ENCODE measurements at places on chromosomes 7 and 10. TPM values are rescaled to one million over a fixed set of nuclear protein-coding genes. Genes with fewer than 3 reads are reported as not detected.

DNA sequence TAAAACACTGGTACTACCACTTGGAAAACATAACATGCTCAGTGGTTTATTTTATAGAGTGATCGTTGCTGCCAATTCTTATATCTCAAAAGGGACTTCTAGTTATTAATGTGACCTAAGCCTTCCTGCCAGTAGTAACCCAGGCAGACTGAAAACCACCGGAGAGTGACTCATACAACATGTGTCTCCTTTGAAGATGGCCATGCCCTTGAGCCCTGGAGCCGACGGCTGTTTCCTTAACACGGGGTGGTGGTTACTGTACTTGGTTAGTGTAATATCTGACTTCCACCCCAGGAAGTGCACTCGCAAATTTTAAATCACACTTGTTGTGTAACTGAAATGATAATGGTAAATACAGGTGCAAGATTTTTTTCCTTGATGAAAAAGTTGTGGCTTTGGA lies 30.5 kb downstream of the JAKMIP3 start:
- DNase-seq = no peak

- peak; percentile 52 for DNase-seq
These were observed 19.3 kb downstream of the OR6B1 start for GRCh38 chr7:144019457-144019856.

GRCh38 chr10:117964536-117964935 lies 82.2 kb downstream of the RAB11FIP2 start:
- DNase-seq = peak; percentile 14

ZKSCAN5 gene
- total RNA-seq = 14.4 TPM

VENTX gene
- not detected for total RNA-seq

C10orf90 gene
- total RNA-seq = 3.6 TPM

CFAP43 gene
- total RNA-seq = 1.7 TPM
